ENCODE measurements at places on chromosomes 5 and 9.

- no peak for DNase-seq
These were observed 107.1 kb downstream of the CDH18 start for GRCh38 chr5:19880859-19881436.

DNA sequence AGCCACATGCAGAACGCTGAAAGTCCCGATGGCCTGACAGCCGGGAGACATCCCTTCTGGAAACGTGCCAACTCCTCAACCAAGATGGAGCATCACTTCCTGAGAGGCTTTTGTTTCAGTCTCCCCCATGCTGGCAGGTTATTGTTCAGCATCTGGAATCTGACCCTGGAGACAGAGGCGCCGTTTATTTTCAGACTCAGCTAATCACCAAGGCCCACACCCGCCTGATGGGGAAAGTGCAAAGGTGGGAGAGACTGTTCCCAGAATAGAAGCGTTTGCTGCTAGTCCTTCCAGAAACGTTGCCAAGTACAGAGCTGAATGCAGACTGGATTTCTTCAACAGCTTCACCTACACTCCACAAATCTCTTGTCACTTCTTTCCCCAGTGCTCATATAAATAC, 41.8 kb upstream of the S1PR3 start:
- no peak for DNase-seq

GRCh38 chr5:143495821-143496275, 92.4 kb upstream of the NR3C1 start:
- no peak for DNase-seq

DNA sequence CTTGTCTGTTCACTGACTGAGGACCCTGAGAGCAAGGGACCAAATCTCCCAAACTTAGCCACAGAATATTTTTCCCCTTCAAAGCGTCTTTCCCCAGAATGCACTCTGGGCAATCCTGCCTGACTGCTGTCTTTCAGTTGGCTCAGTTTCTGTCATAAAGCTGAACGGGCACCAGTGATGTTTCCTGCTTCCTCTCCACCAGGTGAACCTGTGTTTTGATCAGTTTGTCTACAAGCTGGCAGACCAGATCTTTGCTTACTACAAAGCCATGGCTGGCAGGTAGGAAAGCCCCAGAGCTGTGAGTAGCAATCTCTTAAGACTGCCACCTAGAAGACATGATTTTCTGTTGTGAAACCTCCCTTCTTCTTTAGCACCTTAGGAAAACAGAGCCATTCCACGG, 61.8 kb downstream of the CYFIP2 start:
- no peak for DNase-seq

- DNase-seq = no peak
These were observed 8.4 kb downstream of the PTGES2 start for GRCh38 chr9:128118971-128119665.

- no peak for DNase-seq
These were observed 5.1 kb upstream of the CAST start for GRCh38 chr5:96657068-96657467.

DNA sequence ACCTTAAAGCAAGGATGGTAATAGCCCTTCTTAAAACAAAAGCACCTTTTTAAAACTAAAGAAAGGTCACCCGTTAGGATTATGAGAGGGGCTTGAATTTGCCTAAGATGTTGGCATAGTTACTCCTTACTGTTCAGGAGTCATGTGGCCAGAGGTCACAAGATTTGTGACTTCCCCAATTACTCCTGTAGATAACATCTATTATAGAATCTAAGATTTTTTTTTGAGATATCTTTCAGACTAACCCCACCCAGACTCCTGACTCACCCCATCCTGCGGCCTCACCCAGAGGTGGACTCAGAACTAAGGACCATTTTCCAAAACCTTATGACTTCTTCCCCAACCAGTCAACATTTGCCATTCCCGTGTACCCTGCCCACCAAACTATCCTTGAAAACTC, 2.4 kb downstream of the CD180 start:
- no peak for DNase-seq

- no peak for DNase-seq
These were observed 68.3 kb upstream of the TBC1D2 start for GRCh38 chr9:98323831-98324135.
